ENCODE measurements at places on chromosomes 5 and 9. TPM values are rescaled to one million over a fixed set of nuclear protein-coding genes. Genes with fewer than 3 reads are reported as not detected.

GRCh38 chr5:101431201-101431600 lies 528.1 kb upstream of the ST8SIA4 start:
- no peaks in the 10 kb centered on the region for H3K36me3 ChIP-seq
- no peak overlapping the region for H3K27ac ChIP-seq
- H3K27me3 ChIP-seq = no peaks in the 10 kb centered on the region
- DNase-seq = no peak
- no peak overlapping the region for H3K4me3 ChIP-seq

The CENPH gene
- total RNA-seq = 13.1 TPM

- peaks cover 10% of the 10 kb centered on the region for H3K4me1 ChIP-seq
- H3K27ac ChIP-seq = no peak overlapping the region
- H3K4me3 ChIP-seq = no peak overlapping the region
- no peak for DNase-seq
Measured at GRCh38 chr9:76403352-76403751, 9.1 kb upstream of the RFK start.

DNA sequence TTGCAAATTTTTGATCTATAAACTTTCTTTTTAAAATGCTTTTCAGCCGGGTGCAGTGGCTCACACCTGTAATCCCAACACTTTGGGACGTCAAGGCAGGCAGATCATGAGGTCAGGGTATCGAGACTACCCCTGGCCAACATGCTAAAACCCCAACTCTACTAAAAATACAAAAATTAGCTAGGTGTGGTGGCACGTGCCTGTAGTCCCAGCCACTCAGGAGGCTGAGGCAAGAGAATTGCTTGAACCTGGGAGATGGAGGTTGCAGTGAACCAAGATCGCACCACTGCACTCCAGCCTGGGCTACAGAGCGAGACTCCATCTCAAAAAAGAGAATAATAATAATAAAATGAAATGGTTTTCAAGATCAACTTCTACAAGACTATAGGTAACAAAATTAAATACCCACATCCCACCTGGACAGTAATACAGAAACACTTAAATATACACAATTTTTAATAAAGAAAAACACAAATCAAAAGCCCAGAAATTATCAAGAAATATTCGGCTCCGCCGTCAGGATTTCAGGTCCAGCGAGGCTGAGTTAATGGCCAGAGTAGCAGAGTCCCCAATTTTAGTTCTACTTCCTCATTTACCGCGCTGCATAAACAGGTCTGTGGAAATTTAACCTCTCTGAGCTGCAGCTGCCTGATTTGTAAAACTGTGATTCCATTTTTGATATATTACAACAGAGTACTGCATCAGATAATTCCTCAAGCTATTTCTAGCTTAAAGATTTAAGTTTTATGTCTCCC lies 4.0 kb downstream of the TUT7 start:
- peaks cover 19% of the 10 kb centered on the region for H3K4me1 ChIP-seq
- peaks cover 4% of the 10 kb centered on the region for H3K36me3 ChIP-seq
- no peak overlapping the region for H3K27ac ChIP-seq
- DNase-seq = no peak
- H3K27me3 ChIP-seq = no peaks in the 10 kb centered on the region
- H3K4me3 ChIP-seq = peak overlapping the region; percentile 59

The CDC20B gene
- total RNA-seq = not detected

Measured in endothelial cell (in vitro differentiated cells).